ENCODE measurements at places on chromosomes 5 and 9.

- DNase-seq, result no peak
Observed at GRCh38 chr9:115957585-115957984, 196.0 kb upstream of the PAPPA start.

GRCh38 chr5:36637101-36637500 is 30.7 kb downstream of the SLC1A3 start:
- DNase-seq, result no peak

GRCh38 chr5:36688722-36689121 is 82.3 kb downstream of the SLC1A3 start:
- DNase-seq, result no peak

GRCh38 chr9:35835766-35836165 is 6.7 kb downstream of the TMEM8B start:
- no peak for DNase-seq

DNA sequence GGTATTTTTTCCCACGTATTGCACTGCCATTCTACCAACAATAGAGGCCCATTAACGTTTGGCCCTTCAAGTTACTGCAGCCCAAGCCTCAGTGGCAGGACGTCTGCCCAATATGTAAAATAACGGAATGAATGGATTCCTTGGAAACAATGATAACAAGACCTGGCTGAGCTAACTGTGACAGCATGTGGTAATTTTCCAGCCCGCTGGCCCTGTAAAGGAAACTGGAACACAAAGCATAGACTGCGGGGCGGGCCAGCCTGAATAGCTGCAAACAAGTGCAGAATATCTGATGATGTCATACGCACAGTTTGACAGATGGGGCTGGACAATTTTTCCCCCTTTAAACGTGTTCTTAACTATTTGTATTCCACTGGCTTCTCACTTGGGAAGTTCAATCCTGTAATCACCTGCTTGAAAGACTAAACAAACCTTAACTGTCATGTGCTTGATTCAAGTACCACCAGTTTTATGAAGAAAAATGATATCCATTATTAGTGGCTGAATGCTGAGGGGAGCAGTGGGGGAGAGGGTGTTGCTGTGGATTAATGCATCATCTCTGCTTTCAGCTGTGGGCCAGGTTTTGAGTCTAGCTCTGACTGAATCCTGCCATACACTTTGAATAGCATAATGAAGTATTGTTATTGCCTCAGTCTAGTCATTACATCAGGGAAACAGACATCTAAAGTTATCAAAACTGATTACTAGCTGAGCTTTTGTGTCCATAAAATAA is 323.9 kb downstream of the TMEM161B start:
- DNase-seq, result no peak

DNA sequence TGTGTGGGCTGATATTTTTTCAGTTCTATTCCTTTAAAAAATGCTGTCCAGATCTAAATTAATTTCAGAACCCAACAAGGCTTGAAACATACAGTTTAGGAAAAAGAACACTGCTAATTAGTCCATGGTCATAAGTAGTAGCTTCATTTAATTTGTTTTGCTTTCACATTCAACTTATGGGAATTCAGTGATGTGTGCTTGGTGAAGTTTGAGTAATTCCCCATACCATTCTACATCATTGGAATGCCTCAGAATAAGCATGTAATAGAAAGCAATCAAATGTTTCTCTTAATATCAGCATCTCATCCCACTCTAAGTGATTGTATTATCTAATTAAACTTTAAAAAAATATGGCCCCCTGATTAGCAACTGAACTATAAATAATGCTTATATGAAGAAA is 2.7 kb downstream of the CNTLN start:
- DNase-seq, result no peak

GRCh38 chr9:126423142-126423915 is 96.7 kb downstream of the MVB12B start:
- DNase-seq, result no peak

- DNase-seq, result no peak
Observed at GRCh38 chr9:71683598-71684235, 84.6 kb downstream of the CEMIP2 start.

- no peak for DNase-seq
Observed at GRCh38 chr9:94031946-94032345, 52.3 kb upstream of the PTPDC1 start.

DNA sequence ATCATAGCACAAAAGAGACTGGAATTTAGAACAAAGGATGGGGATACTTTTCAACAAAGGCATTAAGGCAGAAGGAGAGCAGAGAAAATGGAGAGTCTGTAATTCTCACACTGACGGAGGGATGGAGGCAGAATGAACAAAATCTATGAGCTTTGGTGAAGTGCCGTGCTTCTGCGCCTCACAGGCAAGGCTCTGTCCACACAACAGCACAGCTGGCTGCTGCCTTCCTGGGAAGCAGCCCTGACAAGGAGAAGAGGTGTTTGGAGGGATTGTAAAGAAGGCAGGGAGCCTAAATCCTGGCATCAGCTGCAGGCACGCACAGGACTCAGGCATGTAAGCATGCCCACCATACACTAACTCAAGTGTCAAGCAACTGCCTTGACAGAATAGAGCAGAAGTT is 485.2 kb upstream of the KIF2A start:
- DNase-seq, result no peak

DNA sequence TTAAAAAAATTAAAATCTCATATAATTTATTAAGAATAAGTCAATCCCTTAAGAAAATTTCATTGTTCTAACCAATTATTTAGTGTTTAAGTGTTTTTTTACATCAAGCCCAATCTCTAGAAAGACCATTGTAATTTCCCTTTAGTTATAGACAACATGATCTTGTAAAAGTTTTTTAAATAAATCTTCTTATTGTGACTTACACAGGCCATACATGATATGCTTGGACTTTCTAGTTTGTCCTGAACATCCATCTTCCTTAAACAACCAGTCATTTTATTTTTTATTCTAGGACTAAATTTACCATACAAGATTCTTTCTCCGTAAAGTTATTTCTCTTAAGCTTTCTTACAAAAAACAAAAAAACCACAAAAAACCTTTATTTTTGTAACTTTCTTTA is 126.5 kb upstream of the MAST4 start:
- DNase-seq, result no peak

- DNase-seq, result no peak
Observed at GRCh38 chr9:113427629-113428028, 17.1 kb downstream of the C9orf43 start.

DNA sequence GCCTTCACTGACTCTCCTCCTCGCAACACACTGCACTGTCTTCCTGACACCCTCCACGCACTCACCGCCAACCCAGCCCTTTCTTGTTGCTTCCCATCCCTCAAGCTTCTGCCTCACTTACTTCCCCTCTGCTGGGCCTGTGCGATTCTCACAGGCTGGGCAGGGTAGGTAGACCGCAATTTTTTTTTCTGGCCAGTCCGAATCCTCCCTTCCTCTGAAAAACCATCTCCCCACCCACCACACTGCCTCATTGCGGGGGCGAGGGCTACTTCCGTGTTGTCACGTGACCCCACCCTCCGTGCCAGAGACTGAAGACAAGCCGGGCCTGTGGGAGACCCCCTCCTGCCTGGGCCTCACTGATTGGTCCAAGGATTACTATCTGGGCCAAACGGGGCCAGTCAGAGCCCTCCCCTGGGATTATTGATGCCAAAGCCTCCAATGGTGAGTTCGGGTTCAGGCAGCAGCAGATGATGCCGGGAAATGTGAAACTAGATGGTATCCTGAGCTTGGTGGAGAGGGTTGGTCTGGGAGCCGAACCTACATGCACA is 73.1 kb downstream of the STK10 start:
- peak; percentile 76 for DNase-seq

GRCh38 chr9:32251539-32251938 is 132.9 kb upstream of the ACO1 start:
- peak; percentile 2 for DNase-seq

GRCh38 chr9:132069046-132069898 is 10.4 kb downstream of the MED27 start:
- DNase-seq, result no peak

DNA sequence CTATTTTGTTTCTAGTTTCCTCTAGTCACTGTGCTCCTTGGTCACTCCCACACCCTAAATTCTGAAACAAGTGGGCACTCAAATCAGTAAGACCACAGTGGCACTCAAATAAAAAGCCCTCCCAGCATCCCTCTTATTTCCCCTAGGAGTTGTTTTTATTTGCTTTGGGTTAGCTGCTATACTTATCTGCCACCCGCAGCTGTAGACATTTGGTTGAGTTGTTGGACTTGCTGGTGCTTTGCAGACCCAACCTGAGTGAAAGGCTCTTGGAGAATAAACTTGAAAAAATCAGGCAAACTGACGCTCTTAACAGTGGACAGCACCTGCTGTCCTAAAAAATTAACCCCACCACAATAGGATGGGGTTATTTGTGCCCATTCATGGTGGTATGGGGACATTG is 203.0 kb downstream of the SPATA31A6 start:
- no peak for DNase-seq

DNA sequence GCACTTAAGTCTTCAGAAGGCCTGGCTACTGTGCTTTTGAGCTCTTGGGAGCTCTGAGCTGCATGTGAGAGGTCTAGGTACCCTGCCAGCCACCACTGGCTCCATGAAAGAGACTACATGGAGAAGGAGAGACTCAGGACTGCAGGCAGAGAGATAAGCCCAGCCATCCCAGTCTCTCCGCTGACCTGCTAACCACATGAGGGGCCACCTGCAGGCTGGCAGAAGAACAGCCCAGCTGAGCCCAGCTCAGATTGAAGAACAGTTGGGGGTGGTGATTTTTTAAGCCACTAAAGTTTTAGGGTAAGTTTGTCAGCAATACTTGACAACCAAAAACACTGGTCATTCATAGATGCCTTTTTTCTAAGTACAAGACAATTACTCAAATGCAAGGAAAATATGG is 205.0 kb upstream of the PRDM9 start:
- no peak for DNase-seq

GRCh38 chr5:9009931-9010651 is 535.8 kb downstream of the SEMA5A start:
- no peak for DNase-seq

GRCh38 chr5:98503616-98504015 is 269.8 kb upstream of the RGMB start:
- no peak for DNase-seq

- DNase-seq, result no peak
Observed at GRCh38 chr5:158324236-158324635, 465.3 kb upstream of the CLINT1 start.

- no peak for DNase-seq
Observed at GRCh38 chr5:179837076-179838011, 16.6 kb downstream of the SQSTM1 start.

- no peak for DNase-seq
Observed at GRCh38 chr9:27382308-27382707, 85.4 kb upstream of the EQTN start.

DNA sequence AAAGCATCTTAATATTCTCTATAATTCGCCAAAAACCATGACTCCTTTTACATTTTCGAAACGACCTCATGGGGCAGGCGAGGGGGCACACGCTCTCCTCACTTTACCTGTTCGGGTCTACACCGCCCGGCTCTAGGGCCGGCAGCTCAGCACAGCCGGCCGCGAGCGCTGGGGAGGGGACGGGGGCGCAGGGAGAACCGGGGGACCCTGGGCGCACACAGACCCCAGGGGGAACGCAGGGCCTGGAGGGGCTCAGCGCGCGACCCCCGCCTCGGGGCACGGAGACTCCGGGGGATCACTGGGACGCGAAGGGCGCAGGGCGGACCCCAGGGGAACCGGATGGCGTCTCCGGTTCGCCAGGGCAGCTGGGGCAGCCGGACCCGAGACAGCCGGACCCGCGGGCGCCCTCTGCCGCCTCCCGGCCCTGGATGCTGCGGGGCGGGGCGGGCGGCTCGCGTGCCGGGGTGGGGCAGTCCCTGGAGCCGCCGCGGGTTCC is at the start of gene AHRR:
TSS of gene AHRR (plus strand) at position 485 of the 496 bp plus-strand sequence. CDS start 22,189 bp downstream, outside the sequence.
- DNase-seq, result peak; percentile 63

- DNase-seq, result no peak
Observed at GRCh38 chr5:170634256-170634990, 130.6 kb downstream of the KCNIP1 start.

- no peak for DNase-seq
Observed at GRCh38 chr5:166433679-166434078, 1857.8 kb upstream of the WWC1 start.

DNA sequence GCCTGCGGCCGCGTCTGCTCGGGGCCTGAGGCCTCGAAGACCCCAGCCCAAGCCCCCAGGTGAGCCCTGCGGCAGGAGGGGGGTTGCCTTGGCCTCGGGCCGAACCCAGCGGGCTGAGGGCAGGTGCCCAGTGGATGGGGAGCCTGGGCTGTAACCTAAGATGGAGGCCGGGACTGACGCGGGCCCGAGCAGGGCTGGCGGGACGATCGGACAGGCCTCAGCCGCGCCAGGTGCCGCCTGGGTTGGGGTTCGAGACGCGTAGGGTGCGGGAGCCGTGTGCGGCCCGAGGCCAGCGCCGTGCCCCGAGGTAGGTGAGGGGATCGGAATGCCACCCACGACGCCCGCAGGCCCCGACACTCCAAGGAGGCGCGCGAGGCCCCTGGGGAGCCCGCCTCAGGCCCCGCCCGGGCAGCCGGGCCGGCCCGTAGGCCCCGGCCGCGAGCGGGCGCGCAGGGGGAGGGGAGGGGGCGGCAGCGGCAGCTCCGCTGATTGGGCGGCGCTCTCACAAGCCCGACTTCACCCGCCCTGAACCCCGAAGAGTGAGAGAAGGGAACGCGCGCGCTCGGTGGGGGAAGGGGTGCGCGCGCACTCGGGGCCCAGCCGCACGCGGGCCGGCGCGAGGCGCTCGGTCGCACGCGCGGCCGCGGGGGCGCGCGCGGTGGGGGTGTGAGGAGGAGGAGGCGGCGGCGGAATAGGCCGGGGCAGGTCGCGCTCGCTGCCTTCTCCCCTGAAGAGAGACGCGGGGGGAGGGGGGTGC is at the start of gene NSD1:
TSS of gene NSD1 (plus strand) at position 678 of the 757 bp plus-strand sequence. CDS start 1,331 bp downstream, outside the sequence.
- peak; percentile 92 for DNase-seq

DNA sequence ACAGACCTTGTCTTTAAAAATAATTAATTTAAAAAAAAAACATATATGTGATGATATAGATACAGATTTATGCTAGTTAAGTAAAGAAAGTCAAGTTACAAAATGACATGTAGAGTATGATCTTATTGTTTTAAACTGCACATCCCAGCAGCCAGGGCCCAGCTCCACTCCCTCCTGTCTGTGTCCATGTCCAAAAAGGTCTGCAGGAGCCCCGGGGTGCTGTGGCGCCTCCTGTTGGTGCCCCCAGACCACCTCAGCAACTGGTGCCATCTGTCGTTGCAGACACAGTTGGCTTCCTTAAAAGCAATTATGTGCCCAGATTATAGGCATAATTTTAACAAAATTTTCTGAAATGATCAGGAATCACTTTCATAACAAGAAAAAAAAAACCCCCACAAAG is 33.3 kb downstream of the IPPK start:
- DNase-seq, result no peak

Measured in stimulated activated CD4-positive, alpha-beta T cell treated with anti-CD3 and anti-CD28 coated beads, Interleukin-4, amount 100 ng/mL, for 1 hour (primary cell).